Fibroblast of villous mesenchyme (primary cell): ENCODE measurements at places on chromosomes 1 and 21. TPM values are rescaled to one million over a fixed set of nuclear protein-coding genes. Genes with fewer than 3 reads are reported as not detected.

EXO5 gene
- total RNA-seq: 8.2 and 10.6 TPM in 2 replicates

FAAH gene
- total RNA-seq: 0.64 and 0.86 TPM in 2 replicates

HPCAL4 gene
- not detected in 2 replicates for total RNA-seq

ALX3 gene
- not detected in 2 replicates for total RNA-seq

ZNF678 gene
- total RNA-seq: 4.2 and 5.2 TPM in 2 replicates

- DNase-seq: no peak
These were observed 80.0 kb upstream of the PRRC2C start for GRCh38 chr1:171405391-171405714.

GRCh38 chr1:160664573-160665051 is 17.8 kb upstream of the SLAMF1 start:
- DNase-seq: no peak

- peak; percentile 45 for DNase-seq
These were observed 32.0 kb downstream of the RSPH1 start for GRCh38 chr21:42463861-42464515.

DNA sequence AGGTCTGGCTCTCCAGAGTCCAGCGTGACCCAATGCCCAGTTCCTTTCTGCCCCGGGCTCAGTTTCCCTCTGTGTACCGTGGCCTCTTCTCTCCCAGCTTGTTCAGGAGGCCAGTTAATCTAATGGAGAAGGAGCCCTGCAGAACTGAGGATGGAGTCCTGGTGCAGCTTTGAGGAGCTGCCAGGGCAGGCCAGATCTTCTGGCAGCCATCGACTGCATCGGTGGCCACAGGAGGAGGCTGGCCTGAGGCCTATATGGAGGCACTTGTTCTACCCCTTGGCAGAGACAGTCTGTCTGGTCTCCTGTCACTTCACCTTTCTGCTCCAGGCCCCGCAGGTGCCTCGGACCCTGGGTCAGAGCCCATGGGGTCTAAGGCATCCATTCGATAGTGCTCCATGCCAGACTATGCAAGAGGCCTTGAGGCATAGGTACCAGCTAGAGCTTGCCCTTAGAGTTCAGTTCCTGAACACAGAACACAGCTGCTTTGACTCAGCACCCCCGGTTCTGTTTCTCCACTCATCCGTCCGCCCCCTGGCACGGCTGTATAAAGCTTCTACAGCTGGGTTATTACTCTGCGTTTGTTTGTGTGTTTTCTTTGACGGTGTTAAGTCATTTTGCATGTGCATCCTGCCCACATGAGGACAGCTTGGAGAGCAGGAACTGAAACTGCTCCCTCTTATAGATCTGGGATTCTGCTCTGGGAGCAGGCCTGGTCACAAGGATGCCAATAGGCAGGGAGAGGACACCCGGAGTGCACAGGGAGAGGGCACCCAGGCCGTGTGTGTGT is 18.5 kb upstream of the LRRN2 start:
- DNase-seq: no peak

- no peak for DNase-seq
These were observed 40.1 kb upstream of the TMPRSS15 start for GRCh38 chr21:18443701-18444100.

DNA sequence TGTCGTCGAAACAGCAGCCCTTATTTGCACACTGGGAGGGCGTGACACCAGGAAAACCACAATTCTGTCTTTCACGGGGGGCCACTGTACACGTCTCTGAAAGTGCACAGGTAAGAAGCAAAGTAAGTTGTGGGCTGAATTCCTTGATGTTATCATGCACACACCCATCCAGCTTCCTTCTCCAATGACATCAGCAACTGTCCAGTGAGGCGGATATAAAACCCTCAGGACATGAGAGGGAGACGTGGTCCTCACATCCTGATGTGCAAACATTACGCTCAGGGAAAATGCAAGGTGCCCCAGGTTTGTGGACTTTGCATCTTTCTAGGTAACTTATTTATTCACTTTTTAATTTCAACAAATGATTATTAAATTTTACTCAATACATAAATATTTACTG is 3.0 kb downstream of the TFF1 start:
- DNase-seq: no peak

- no peak for DNase-seq
These were observed 39.6 kb upstream of the ABCG1 start for GRCh38 chr21:42179316-42179715.
